ENCODE measurements at places on chromosomes 11 and 22.

GRCh38 chr22:48941903-48942575, 885.6 kb downstream of the BRD1 start:
- DNase-seq = no peak

DNA sequence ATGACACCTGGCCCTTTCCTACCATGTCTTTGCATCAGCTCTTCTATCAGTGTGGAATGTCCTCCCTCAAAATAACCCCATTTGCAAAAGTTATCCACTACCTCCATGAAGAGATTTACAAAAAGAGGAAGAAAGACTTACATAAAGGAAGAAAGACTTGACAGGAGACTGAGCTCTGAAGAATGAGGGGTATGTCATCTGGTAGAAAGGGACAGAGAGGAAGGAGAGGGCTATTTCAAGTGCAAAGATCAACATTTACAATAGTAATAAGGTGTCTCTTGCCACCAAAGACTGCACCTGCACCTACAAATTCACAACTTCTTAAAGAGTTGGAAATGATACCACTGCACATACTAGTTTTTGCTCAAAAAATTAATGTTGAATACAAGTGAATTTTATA, 18.2 kb downstream of the PAK1 start:
- no peak for DNase-seq

GRCh38 chr11:126341760-126342161, 13.7 kb upstream of the ST3GAL4 start:
- peak; percentile 94 for DNase-seq

- no peak for DNase-seq
Observed at GRCh38 chr22:45334528-45334927, 24.8 kb downstream of the FAM118A start.

DNA sequence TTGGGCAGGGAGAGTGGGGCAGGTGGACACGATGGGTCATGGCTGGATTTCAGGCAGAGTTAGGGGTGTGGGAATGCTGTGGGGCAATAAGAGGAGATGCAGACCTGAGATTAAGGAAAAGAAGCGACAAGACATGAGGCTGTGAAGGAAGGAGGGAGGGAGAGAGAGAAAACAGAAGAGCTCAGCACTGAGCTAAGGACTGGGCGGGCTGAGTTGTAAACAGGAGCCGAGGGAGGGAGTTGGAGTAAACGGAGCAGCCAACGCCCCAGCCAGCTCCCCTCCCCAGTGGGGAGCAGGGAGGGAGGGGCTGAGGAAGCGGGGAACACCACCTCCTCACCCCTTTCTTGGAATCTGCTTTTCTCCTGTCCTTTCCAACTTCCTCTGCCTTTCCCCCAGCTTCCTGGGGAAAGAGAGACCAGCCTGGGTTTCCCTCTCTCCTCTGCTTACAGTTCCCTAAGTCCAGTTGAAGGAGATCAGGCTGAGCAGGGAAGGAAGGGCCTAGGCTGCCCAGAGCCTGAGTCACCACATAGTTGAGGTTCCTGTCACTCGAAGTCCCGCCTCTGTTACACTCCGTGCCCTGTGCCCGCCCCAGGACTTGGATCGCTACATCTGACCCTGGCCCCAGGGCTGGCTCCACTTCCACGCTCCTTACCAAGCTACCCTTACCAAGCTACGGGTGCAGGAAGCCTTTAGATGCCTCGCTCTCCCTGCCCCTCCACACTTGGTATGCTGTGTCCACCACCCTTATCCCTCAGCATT, 6.7 kb upstream of the AHNAK start:
- DNase-seq = peak; percentile 98

DNA sequence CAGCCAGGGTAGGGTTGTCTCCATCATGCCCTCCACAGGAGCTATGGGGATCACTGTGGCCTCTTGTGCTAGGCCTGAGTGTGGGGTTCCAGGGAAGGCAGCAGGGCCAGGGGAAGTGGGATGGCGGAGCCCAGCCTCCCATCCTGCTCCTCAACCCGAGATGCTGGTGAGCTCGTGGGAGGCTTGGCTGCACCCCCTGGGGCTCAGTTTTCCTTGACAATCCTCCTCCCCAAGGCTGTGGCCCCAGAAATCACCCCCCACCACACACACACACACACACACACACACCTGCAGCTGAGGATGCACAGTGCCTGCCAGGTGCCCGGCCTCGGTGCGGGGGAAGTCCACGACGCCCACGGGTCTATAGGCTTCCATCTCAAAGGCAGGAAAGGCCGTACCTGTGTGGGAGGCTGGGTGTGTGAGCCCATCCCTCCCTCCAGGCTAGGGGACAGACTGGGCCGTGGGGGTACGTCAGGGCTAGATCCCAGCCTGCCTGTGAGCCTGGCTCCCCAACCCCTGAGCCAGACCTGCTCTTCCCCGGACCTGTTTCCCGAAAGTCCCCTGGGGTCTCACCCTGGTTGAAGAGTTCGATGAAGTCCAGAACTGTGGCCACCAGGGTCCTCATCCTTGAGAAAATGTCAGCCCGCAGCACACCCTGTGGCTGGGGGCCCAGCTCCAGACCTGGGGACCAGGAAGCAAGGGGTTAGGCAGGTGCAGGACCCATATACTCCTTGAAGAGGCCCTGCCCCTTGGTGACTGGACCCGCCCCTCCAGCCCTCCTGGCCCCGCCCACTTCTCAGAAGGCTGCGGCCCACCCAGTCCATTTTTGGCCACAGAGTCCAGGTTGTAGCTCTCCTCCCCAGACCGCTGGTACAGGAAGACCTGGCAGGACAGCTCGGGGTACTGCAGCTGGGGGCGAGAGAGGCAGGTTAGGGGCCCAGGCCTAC, 5.2 kb upstream of the TBX10 start:
- no peak for DNase-seq

DNA sequence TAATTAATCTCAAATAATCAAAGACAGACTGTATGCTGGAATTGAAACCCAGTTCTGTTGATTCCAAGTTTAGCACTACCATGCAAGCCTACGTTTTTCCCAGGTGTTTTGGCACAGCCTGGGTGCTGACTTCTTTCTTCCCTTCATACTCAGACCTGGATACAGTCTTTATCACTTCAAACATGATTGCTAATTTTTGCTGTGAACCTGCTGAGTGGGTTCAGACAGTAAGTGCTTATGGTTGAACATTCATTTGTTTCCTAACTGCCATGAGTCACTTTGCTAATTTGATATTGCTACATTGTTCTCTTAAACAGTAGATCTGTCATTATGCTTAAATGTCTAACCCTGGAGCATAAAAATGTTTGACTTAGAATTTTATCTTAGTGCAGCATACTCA, 12.2 kb downstream of the PAAF1 start:
- DNase-seq = peak; percentile 4

DNA sequence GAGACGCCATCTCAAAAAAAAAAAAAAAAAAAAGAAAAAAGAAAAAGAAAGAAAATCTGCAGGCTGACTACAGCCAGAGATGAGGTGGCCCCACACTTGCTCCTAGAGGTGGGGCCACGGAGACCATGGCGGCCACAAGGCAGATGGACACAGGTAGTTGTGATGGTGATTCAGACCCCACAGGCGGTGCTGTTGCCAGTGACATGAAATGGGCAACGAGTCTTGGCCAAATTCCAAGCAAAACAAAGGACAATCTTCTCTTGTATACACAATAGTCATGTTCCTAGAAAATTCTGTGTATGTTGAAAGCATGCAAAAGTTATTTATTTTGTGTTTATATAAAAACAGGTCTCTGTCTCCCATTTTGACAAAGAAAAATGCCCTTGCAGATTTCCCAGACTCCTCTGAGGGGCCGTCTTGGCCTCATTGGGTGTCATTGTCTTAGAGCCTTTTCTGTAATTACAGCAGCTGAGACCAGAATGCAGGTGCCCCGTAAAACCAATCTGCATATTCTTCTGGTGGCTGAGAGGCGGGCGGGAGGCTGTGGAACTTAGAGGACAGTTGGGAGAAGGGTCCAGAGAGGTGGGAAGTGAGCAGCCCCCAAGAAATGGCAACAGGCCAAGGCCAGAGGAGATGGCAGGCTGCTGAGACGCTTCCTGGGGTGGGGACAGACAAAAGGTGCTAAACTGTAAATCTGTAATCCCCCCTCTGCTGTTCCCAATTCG, 22.5 kb upstream of the DAGLA start:
- no peak for DNase-seq

DNA sequence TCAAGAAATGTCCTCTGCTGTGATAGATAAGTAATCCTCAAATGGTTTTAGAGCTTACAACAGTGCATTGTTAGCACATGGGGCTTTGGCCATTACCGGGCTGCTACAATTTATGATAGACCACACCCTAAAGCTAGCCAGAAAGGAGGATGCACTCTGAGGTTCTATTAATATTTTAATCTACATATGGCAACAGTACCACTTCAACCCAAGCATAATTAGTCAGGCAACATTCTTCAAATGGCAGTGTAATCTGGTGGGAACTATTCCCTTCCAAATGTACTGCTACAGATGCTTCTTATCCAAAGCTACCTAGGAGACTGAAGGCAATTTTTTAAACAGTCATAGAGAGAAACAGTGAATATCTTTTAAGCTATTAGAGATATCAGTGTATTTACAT, 697.6 kb downstream of the KCNA4 start:
- DNase-seq = no peak

GRCh38 chr22:41919357-41920224, 4.7 kb upstream of the SHISA8 start:
- DNase-seq = peak; percentile 45

DNA sequence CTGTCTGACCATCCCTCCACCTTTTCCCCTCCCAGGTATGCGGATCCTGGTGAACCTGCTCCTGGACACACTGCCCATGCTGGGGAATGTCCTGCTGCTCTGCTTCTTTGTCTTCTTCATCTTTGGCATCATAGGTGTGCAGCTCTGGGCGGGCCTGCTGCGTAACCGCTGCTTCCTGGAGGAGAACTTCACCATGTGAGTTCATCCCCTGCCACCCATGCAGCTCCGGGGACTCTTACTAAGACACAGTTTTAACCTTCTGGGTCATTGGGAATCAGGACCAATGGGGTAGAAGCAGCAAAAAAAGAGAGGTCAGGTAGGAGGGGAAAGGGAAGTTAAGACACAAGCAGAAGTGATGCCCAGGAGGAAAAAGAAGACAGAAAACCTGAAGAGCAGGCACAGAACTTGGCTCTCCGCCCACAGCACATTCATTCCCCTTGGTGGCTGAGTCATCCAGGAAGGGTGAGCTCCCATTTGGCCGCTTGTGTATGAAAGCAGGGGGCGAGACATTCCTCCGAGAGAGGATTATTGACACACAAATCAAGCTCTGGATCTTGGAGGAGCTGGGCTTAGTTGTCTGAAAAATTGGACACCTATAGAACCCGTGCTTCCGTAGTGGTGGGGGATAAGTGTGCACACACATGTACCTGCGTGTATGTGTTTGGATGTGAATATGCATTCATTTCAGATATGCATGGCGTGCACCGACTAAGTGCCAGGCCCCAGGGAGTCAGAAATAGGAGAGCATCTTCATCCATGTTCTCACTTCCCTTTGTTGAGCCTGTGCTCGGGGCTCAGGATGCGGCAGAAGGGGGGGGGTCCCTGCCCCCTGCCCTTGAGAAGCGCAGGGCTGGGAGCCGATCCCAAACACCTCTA, 64.2 kb downstream of the CACNA1I start:
- DNase-seq = peak; percentile 95

- DNase-seq = no peak
Observed at GRCh38 chr11:80495116-80495515, 1054.3 kb upstream of the TENM4 start.

DNA sequence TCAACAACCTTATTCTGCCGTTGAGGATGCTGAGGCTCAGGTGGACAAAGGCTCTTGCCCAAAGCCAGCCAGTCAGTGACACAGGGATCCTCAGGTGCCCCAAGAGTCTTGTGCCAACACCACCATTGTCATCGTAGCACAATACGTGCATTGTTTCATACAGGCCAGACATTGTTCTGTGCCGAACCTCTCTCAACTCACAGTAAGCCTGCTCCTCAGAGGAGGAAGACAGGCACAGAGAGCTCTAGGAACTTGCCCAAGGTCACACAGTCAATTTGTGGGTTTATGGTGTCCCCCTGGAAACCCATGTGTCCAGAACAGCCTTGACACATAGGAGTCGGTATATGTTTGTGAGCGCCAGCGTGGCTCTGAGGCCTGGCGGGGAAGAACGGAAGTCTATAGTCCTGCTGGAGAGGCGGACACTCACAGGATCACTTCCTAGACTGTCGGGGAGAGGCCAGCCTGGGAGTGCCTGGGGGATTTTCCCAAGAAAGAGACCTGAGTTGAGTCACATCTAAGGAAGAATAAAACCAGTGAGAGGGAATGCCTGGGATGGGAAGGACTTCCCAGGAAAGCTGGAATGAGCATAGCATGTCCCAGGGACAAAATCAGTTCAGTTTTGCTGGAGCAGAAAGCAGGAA, 20.2 kb downstream of the LIF start:
- peak; percentile 75 for DNase-seq

DNA sequence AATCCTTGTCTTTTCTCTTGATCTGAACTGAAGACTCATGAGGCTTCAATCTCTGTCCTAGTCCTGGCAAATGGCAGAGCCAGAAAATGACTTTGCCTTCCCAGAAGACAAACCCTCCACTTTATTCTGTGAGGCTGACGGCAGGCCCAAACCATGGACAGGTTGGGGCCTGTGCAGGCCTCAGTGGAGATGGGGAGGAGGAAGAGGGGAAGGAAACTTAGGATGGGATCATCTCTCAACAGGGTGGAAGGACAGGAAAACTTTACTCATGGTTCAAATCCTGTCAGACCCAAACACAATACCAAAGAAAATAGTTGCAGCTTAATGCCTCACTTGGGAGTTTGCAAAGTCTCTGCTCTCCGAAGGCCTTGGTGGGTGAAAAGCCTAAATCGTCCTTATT, 9.8 kb downstream of the RPL27A start:
- no peak for DNase-seq

DNA sequence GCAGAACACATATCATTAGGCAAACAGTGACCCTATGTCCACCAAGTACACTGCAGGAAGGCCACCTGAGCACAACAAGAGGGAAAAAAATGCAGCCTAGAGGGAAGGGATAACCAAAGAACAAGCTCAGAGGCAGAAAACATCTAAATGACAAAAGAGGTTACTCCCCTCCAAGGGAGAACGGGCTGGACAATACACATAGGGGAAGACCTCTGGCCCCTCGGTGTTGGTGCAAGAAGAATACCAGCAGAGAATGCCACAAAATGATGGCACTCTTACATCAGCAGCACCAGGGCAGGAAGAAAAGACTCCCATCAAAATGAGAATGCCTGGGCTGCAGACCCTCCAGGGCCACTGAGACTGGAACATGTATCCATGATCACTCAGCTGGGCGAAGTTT, 66.6 kb upstream of the OPCML start:
- no peak for DNase-seq

DNA sequence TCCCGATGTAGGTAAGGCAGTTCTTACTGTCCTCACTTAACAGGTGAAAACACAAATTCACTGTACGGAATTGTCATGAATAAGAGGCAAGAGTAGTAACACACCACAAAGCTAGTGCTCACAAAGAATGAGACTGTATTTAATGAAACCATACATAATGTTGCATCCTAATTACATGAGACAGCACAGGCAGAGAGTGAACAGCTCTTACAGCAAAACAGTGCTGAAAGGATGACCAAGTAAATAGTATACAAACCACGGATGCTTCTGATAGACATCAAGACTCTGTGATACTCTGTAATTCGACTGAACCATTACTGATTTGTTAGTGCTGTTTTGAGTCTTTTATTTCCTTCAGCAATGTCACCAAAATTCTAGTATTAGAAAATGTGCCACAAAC, 282.3 kb downstream of the TTC28 start:
- no peak for DNase-seq

Data from ELR (cell line).